ENCODE measurements at places on chromosomes 4 and X.

GRCh38 chr4:86036736-86037135 lies 323.1 kb downstream of the MAPK10 start:
- no peak for DNase-seq

DNA sequence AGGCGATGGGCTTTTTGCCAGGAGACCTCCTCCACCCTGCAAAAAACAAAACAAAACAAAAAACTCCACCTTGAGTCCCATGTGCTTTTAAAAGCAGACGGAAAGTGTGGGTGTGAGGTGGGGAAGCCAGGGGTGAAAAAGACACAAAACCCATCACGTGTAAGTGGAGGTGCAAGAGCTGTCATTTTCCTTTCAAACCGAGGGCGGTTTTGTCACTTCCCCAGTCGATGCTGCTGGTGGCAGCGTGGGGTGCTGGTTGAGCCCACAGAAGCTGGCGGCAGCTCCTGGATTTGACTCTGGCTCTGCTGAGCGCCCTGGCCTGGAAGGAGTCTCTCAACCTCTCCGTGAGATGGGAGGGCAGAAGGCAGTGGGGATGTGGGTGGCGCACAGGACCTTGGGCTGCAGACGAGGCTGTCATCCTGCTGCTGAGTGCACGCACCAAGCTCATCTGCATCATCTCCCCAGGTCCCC lies 110.0 kb downstream of the PSAPL1 start:
- DNase-seq: peak; percentile 11

DNA sequence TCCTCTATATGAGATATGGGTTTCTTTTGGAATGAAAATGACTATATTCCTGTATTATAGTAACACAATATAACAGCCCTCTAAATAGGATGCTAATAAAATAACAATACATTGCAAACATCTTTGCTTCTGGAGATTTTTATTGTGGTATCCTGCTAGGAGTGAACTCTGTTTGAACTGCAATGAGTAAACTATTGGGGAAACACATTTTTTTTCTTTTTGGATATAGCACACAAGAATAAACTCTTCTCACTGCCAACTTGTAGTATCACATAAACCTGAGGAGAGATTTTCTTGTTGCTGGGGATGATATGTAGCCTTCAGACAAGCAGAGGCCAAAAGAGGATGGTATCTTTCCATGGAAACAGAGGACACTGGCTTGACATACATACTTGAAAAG lies 238.2 kb downstream of the C4orf33 start:
- DNase-seq: no peak

DNA sequence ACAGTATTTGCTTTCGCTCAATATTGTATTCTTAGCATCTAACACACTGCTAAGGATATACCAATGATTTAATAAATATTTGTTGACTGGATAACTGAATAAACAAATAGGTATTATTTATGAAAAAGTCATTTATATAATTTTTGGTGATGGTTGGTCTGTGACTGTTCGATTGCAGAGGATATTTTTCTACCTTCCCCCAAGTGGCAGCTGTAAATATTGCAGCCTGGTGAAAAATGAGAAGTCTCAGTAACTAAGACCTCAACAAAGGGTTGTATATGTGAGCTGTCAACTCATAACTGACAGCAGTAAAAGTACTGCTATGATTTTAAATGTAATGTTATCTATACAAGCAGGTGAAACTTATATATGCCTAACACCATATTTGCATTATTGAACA lies 36.0 kb downstream of the HTR2C start:
- no peak for DNase-seq

DNA sequence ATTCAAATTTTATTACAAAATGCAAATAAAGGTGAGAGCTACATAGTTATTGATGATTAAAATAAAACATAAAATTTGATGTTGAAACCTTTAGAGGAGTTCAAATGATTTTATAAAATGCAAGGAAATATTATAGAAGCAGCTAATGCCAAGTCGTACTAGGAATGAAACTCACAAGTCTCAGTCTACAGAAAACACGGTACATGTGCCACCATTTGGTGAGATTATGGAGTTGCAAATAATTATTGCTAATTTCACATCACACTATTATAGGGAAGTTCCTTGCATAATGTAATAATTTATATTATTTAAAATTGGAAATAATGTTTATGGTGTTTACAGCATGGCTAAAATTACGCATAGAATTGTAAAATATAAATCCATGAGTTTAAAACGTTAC lies 1601.7 kb upstream of the TENM3 start:
- no peak for DNase-seq

DNA sequence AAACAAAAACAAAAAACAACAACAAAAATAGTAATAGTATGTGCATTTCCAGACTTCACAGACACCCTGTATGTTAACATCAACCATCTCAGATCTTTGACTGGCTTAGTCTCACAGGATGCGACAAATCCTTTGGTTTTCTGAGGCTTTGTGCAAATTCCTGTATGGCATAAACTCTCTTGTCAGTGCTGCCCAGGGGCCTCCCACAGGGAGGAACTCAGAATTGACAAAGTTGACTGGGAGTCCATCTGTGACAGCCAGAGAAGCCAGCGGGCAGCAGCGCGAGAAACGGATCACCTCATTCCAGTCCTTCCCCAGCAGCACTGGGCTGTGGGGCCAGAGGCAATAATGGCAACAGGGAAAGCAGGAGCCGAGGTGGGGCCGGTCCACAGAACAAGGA lies 19.1 kb upstream of the DDX3X start:
- DNase-seq: no peak

DNA sequence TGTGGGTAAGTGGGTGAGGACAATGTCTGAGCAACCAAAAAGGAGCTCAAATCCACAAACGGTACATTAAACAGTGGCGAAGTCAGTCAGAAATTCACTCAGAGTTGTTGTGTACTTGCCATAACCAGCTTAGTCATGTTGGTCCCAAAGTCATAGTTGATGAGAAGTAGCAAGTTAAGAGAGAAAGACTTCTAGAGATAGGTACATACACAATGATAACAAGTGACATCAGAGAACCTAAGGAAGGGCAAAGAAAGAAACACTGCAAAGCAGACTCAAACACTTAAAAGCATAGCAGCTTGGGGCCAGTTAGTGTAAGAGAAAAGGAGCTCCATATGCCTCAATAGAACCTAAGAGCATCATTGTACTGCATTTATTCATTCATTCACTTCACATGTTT lies 30.2 kb downstream of the DYNLT3 start:
- no peak for DNase-seq

GRCh38 chrX:118974908-118975671 lies 672 bp downstream of the LONRF3 start:
- peak; percentile 10 for DNase-seq

DNA sequence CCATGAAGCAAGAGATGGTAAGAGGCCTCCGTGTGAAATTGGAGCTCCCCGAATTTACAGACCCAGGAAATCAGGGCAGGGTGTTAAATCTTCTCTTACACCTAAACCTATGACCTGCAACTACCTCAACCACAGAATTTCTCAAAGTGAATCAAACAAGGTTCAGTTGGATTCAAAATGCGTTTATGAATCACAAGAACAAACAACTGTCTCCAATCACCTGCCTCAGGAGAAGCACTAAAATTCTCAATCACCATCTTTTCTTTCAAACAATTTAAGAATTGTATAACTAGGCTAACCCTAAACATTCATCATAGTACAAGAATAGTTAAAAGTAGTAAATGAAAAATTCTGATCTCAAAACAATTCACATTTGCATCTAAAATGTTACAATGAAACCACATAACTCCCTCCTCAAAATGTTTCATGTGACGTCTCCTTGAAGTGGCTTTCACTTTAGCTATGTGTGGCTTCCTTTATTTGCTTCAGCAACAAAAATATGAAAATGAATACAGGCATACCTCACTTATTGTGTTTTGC lies 19.2 kb downstream of the PPP3CA start:
- no peak for DNase-seq

- DNase-seq: no peak
Measured at GRCh38 chr4:3239303-3239702, 9.7 kb upstream of the MSANTD1 start.

- no peak for DNase-seq
Measured at GRCh38 chr4:55876387-55876786, 22.9 kb downstream of the EXOC1 start.

- no peak for DNase-seq
Measured at GRCh38 chr4:132792310-132792709, 356.8 kb upstream of the PCDH10 start.
